SHP77 (cell line): ENCODE measurements at places on chromosomes 4 and X.

- no peak for DNase-seq
Observed at GRCh38 chrX:110421500-110422455, 63.1 kb downstream of the RTL9 start.

DNA sequence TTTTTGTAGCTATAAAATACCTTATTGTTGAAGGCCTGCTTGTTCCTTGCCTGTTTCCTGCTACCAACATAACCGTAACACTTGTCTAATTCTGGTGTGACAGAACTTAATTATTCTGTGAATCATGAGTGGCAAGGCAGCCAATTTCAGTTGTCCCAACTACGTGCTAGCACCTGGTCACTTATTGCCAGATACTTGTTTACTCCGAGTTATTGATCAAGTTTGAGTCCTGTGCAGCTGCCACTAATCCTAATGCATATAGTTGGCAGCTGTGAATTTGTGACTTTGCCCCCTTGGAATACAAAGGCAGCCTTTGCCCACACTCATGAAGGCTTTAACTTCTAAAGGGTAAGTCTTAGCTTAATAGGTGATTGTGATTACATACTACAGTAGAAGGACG, 7.8 kb upstream of the RNF128 start:
- peak; percentile 34 for DNase-seq

DNA sequence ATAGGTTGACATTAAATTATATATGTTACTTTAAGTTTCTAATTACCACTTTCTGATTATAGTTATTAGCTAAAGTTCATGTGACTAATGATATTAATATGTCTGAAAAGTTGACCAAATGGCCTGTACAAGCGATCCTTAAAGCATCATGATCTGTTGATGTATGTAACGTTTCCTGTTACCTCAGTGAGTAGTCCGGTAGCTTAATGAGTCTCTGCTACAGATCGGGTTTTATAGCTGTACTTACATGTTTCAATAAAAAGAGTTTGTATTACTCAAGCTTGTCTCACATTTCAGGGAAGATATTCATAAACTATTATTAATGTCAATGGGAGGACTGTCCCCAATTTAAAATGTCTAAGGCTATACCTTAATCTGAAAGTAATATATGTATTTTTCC, 246.3 kb downstream of the PPP3CA start:
- no peak for DNase-seq

GRCh38 chr4:169293343-169294176, 22.8 kb upstream of the SH3RF1 start:
- DNase-seq = no peak

GRCh38 chrX:95318882-95319281, 1365.8 kb upstream of the DIAPH2 start:
- DNase-seq = peak; percentile 5

DNA sequence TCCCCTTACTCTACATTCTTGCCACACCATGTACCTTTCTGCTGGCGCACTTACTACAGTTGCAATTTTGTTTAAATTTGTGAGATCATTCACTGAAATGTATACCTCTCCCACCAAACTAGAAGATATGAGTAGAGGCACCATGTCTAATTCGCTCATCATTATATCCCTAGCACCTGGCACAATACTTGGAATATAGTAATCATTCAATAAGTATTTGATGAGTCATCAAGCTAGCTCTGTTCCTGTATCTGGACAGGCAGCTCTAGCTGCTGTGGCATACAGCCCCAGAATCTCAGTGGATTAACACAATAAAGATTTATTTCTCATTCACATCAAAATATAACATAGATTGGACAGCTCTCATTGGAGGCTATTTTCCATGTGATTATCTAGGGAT, 245.9 kb downstream of the IDS start:
- DNase-seq = no peak

DNA sequence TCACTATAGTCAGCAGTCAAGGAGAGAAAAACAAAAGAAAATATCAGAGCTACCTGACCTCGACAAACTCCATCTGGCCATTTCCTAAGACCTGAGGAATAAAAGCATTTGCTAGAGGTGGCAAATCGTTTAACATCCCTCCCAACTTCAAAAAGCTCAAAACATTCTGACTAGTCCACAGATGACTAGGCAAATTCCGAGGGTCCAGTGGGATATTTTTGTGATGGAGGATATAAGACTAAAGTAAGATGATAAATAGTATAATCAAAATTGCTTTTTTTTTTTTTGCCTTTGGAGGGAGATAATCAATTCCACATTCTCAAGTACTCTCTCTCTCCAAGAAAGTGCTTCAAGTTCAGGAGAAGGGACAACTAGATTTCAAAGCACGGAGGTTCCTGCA, 119.1 kb upstream of the ETNPPL start:
- DNase-seq = no peak

GRCh38 chr4:22668301-22668700, 24.4 kb upstream of the GBA3 start:
- no peak for DNase-seq

- DNase-seq = no peak
Observed at GRCh38 chrX:128464116-128464515, 411.9 kb upstream of the ACTRT1 start.

- no peak for DNase-seq
Observed at GRCh38 chr4:171031338-171031737, 781.9 kb upstream of the GALNTL6 start.

DNA sequence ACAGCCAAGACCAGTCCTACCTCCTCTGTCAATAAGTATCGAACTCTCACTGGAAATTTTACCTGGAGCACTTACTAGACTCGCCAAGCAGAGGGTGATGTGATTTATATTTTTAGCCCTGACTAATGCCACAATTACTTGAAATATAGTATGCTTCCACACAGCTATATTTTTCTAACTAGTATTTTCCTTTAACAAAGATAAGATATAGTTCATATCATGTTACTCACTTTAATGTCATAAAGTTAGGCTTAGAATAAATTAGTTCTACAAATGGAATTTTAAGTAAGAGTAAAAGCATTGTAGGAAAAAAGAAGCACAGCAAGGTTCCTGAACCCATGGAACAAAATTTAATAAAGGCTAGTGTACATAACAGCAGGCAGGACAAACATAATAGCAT, 16.0 kb upstream of the NKX6-1 start:
- DNase-seq = no peak

DNA sequence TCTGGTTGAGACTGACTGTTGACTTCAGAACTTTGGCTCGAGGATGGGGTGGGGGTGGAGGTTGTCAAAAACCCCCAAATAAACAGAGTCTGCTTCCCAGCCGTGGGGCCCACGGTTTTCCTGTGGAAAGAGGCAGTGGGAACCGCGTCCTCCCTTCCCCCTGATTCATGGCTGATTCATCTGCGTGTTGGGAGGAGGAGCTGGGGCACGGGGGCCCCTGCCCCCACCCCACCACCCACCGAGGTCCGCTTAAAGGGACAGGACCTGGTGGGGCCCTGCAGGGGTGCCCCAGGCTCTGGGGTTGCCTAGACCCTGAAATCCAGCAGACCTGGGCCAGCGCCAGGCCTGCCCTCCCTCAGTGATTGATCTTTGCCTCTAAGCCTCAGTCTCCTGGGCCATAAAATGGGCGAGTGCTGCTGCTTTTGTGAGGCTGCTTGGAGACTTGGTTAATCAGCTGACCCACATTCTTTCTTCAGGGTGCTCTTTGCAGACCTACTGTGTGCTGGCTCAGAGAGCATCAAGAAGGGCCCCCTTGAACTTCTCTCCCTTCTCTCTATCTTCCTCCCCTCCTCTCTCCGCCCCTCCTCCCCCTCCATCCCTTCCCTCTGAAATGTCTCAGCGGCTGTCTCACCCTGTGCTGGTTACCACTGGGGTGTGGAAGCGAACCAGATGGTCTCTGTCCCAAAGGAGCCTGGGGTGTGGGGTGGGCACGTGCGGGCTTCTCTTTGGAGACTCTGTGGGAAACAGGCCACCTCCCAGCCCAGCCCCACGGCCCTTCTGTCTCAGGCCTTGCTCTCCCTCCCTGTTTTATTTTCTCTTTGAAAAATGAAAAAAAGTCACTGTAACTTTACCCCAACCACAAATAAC, 9.1 kb downstream of the HTRA3 start:
- no peak for DNase-seq

DNA sequence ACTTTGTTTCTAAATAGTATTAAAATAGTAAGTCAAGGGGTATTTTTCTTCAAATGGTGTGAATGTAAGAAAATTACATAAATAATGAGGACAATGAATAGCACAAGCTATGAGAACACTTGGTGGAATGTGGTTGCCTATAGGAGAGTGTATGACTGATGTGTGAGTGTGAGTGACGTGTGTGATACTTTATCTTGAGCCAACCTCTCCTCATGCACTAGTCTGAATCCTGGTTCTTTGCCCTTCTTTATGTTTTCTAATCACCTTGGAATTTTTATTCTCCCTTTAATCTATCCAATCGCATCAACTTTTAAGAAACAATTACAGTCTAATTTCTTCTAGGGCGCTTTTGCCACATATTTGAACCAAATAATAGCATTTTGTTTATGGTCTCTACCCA, 98.2 kb downstream of the YIPF7 start:
- no peak for DNase-seq

DNA sequence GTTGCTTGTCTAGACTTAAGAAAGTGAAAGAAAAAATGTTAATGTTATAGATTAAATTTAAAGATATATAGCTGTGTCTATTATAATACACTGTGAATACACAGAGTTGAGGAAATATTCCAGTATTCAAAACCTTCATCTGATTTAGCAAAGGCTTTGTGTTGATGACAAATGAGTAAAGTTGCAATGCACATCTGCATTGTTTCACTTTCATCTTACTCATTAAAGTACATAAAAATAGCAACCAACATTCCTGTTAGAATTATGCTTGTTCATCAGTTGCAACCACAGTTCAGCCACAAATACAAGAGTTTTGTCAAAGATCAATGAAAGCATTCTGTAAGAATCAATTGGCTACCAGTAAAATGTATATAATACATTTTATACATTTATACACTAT, 346.4 kb upstream of the SLC7A11 start:
- no peak for DNase-seq

- no peak for DNase-seq
Observed at GRCh38 chr4:6641971-6642320, 1.5 kb downstream of the MRFAP1 start.

GRCh38 chr4:2958446-2958845, 4.8 kb downstream of the NOP14 start:
- DNase-seq = no peak

DNA sequence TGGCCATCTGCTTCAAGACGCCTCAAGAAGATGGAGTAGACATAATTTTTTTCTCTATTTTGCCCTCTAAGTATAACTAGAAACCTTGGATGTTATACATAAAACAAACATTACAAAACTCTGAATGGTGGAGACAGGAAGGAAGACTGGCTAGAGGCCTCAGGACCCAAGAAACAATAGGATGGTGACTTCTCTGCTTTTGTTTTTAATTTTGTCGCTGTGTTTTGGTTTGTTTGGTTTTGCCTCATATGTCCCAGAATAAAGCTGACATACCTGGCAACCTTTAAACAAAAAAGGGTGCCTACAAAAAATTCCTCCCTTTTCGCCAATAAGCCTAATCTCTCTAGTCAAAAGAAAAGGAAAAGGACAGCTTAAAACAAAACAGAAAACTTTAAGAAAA, 109.1 kb downstream of the PPP4R3C start:
- no peak for DNase-seq

GRCh38 chrX:15515931-15516330, 15.3 kb downstream of the BMX start:
- no peak for DNase-seq

GRCh38 chrX:139581068-139581467, 50.5 kb downstream of the F9 start:
- DNase-seq = no peak

GRCh38 chr4:106245176-106245575, 70.8 kb downstream of the TBCK start:
- no peak for DNase-seq

- no peak for DNase-seq
Observed at GRCh38 chr4:78624048-78624447, 72.5 kb downstream of the ANXA3 start.

DNA sequence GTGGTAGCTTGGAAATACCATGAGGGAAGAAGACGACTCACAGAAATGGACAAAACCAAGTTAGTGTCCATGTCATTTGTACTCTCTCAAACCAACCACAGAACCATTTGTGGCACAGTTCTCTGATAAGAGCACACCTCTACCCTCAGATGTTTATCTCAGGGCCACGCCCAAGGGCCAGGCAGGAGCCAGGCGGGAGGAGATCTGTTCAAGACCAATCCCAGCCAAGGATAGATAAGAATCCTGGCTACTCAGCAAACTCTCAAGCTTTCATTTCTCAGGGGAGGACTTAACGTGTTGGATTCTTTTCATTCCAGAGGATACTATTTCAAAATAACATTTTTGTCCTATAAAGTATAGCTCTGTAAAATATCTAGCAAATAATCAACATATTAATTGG, 95.0 kb downstream of the NYX start:
- no peak for DNase-seq

DNA sequence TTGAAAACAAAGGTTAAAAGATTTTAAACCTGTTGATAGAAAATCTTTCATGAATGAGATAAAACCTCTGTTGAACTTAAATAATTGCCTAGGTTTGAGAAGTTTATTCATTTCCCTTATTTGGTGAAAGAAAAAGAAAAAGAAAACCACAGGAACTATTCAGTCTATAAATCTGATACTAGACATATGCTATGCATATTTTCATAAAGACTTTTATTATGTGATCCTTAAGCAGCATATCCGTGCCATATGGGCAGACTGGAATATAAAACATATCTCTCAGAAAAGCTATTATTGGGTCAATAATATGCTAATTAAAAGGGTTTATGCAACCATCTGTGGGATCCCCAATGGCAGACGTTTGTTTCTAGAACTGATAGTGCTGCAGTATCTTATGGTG, 178.7 kb downstream of the RASL11B start:
- DNase-seq = no peak

DNA sequence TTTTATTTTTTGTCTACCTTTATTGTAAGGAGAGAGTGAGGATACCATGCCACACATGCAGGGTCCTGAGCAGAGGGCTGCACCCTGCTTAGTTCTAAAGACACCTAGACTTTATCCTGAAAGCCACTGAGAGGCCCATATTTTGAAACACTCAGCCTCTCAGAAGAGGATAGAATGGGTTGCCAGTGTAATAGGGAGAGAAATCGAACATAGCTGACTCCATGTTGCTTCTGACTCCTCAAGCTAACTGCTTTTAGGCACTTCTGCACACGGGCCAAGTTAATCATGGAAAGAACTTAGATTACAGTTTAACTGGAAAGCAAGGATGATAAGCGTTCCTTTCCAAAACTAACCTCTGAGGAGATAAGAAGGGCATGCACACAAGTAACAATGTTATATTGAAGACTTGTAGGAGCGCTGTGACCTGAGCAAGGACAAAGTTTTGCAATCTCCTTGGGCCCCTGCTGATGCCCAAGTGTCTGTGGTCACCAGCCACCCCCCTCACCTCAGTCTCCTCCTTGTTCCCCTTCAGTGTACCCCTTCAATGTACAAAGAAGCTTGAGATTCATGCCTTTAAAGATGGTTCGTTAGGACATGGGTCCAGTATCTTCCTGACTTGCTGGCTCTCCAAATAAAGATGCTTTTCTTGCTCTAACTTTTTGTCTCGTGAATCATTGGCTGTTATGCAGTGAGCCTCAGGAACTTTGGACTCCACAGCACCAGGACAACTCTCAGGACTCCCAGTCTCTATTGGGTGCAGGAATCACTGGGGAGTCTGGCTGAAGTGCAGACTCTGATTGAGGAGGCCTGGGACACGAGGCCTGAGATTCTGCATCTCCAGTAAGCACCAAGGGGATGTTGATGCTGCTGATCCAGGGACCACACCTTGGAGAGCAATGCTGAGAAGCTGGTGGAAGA, 25.4 kb upstream of the CD99 start:
- no peak for DNase-seq
